T1000 (cell line): ENCODE measurements at places on chromosomes 2 and 18.

DNA sequence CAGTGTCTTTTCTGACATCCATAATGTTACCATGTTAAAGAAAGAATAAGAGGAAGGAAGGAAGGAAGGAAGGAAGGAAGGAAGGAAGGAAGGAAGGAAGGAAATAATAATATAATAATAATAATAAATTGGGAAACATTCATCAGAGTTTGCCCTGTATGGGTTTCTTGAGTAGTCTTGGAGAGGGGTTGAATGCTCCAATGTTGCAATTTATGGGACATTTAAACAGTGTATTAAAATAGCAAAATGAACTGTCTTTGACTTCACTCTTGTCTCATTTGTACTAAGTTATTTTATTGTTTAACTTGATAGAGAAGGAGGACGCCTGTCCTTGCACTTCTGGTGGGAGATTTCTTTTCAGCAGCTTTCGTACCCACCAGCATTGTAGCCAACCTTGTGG lies 277.7 kb downstream of the RNF144A start:
- no peak for DNase-seq

- no peak for DNase-seq
Observed at GRCh38 chr2:101763496-101764333, 66.2 kb downstream of the MAP4K4 start.

GRCh38 chr18:62688743-62689317 lies 26.5 kb upstream of the PHLPP1 start:
- DNase-seq: no peak

- no peak for DNase-seq
Observed at GRCh38 chr18:567122-567521, 13.1 kb upstream of the CETN1 start.

GRCh38 chr2:12020833-12021469 lies 274.5 kb downstream of the LPIN1 start:
- no peak for DNase-seq

DNA sequence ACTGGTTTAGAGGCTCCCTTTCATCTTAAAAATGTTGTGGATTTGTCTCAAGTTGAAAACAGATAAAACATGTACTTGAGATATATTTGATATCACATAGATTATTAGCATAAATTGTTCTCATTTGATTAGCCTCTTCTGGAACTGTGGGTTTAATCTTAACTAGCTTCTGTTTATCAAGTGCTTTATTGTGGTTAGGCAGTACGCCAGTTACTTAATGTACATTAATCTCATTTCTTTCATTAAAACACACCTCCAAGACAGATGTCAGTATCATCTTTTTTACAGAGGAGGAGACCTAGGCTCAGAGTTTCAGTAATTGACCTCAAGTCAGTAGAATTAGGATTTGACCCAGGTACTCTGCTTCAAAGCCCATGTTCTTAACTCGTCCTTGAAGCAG lies 21.8 kb downstream of the SFTPB start:
- DNase-seq: no peak

DNA sequence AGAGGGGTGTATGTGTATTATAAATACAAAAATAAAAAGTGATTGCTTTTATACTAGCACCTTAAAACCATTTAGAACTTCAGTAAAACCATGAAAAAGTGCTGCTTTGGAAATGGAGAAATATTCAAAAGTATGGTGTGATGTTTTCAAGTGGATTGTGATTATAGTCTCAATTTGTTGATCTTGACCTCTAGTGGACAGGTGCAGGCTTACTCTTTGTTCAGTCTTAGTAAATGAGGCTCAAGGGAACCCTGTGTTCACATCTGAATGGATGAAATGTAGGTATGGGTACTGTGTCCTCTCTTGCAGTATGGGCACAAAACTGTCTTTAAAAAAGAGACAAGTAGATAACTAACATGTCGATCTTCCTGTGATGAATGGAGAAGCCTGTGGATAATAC lies 145.8 kb downstream of the MCFD2 start:
- DNase-seq: no peak

DNA sequence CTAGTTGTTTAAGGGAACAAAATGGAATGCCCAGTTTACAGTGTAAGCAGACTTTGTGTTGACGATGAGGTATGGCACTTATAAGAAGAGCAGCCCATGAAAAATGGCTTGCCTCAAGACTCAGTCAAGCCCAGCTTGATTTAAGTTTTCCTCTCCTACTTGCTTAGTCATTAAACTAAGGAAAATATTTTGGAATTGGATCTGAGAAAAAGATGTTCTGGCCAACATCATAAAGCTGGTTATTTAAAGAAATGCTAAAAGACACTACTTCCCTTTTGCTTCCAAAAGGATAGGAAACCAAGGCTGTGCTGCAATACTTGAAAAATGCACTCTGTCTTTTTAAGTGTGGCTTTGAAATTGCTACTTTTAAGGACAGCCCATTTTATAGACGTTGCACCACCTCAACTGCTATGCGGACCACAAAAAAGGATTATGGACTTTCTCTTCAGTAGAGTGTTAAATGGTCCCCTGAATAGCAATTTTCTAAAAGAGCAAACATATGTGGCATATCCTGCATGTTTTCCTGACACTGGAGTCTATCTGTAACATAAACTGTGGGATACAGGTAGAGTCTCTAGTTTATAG lies 32.1 kb downstream of the CCDC141 start:
- no peak for DNase-seq

- no peak for DNase-seq
Observed at GRCh38 chr2:4295680-4296079, 592.3 kb downstream of the DCDC2C start.

GRCh38 chr2:53939656-53940055 lies 31.1 kb downstream of the PSME4 start:
- no peak for DNase-seq

DNA sequence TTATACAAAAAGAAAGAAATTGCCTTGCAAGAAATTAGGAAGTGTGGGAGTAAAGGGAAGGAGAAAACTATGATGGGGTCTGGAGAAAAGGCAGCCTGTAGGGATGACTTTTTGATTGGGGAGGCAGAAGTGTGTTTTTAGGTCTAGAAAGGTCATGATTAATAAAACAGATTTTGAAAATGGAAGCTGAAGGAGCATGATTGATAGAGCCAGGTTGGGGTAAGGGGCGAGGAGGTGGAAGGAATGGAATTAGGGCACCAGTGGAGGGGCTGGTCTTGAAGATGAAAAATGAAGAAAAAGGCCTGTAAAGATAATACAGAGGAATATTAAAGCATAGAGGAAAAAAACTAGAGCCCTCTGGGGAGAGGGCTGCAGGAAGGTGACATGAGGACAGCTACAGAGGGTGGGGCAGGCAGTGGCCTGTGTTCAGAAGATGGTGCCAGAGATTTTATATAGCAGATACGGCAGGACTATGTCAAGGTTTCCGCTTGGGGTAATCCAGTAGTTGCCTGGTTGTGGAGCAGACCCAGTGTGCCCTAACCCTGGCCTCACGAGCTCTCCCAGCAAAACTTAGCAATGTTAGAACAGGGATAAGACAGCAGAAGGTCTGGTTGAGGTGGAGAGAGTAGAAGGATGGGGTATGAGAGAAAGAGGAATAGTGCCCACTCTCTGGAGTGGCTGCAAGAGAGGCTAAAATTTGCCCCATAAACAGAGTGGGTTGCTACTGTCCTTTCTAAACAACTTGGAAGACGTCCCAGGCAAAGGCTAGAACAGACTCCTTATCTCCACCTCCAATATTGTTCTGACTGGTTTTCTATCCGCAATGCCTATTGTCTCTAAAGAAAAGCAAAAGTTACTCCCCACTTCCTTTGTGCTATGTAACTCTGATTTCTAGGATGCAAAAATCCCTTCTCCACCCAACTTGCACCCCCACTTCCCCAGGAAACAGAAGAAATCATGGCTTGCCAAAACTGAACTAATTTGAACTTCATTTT lies 287.3 kb downstream of the AGPS start:
- no peak for DNase-seq

GRCh38 chr2:200225951-200226350 lies 80.5 kb upstream of the SPATS2L start:
- DNase-seq: no peak

- no peak for DNase-seq
Observed at GRCh38 chr2:203763241-203763937, 57.0 kb downstream of the CD28 start.

DNA sequence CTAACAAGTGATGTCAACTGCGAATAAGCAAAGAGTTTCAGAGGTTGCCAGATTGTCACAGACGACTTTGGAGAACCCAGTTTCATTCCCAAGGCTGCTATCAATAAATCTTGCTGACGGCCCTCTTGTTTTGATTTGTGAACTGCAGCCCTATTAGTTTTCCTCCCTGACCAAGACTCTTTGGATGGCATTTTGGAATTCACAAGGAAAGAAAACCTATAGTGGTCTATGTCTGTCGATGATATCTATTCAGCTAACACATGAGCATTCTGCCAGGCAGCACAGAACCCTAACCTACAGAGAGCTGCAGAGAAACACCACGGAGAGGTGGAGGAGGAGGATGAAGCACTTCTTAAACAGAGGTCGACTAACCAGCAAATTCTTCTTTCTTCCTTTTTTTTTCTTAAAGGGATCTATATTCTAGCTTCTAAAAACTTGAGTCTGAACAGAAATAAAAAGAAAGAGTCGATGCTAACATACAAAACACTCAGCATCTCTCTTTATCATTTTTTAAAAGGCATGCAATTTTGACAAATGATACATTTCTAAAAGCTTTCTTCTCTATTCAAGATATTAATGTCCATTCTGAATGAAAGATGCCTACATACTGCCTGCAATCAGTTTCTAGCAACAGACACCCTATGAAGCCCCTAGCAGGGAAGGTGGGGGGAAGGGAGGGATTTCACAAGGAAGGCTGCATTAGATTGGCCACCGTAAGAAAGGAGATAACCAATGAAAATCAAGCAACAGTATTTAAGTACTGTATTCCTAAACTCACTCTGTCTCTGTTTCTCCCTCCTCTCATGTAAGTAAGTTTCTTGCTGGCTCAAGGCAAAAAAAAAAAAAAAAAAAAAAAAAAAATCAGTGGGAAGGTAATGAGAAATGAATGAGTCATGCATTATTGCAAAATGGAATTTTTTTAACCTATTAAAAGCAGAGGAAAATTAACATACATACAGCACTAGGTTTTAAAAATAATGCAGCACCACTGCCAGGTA lies 83.0 kb upstream of the CHRNA1 start:
- DNase-seq: no peak
